Inflammatory macrophage treated with lipopolysaccharide for 1 hour (primary cell): ENCODE measurements at places on chromosomes 11 and 22.

DNA sequence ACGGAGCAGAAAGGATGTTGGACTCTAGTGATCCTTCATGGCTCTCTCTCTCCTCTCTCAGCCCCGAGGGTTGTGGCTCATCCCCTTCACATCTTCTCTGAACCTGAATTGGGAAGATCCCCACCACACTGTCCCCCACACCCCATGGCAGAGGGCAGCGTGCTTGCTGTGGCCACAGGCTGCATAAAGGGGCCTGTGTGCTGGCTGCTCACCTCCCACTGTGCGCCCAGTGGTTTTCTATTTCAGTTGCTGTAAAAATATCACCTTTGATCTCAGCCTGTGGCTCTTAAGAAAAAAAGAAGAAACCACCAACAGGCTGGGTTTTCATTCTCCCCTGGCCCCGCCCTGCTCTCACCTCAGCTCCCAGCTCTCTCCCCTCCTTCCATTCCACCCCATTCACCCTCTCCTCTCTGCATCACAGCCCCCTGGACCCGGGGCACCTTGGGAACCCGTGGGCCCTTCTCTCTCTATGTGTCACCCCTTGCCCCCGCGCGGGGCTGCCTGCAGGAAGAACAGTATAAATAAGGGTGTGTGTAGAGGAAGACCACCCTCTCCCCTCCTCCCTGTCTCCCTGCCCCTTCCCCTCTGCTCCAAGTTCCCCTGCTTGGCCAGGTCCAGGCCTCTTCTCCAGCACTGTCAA lies 25.8 kb upstream of the WNT11 start:
- no peak for DNase-seq

- no peak for DNase-seq
Measured at GRCh38 chr11:134098566-134099184, 29.8 kb downstream of the JAM3 start.

GRCh38 chr11:129143335-129143734 lies 48.8 kb downstream of the ARHGAP32 start:
- DNase-seq, result peak; percentile 65

GRCh38 chr11:74929431-74930363 lies 19.2 kb downstream of the XRRA1 start:
- DNase-seq, result peak; percentile 77

DNA sequence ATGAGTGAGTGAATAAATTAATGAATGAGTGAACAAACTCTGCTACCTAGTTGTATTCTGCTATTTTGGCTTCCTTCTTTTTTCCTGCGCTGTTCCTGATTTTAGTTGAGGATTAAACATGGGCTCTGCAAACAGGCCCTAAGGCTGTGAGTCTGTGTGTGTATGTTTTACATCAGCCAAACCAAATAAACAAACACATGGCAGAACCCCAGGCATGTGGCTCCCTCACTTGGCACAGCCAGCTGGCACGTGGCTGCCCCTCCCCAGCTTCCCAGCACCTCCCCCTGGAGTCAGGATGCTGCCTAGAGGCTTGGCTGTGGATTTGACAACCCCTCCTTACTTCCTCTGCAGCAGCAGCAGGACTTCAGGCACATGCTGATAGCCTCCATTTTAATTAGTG lies 593.2 kb downstream of the INSC start:
- DNase-seq, result no peak
